Activated CD4-positive, alpha-beta T cell treated with anti-CD3 and anti-CD28 coated beads for 36 hours (primary cell): ENCODE measurements at places on chromosomes 6 and 20.
A peak's percentile ranks its signal among the peaks of the same experiment; 100 is the strongest.

- DNase-seq = peak; percentile 80
Observed at GRCh38 chr6:169723200-169723909, 945 bp downstream of the PHF10 start.

GRCh38 chr6:34053721-34054120 lies 92.2 kb downstream of the GRM4 start:
- DNase-seq = no peak

GRCh38 chr6:136723780-136724179 lies 68.5 kb downstream of the MAP3K5 start:
- peak; percentile 54 for DNase-seq

- no peak for DNase-seq
Observed at GRCh38 chr6:35461270-35461669, 6.9 kb upstream of the RPL10A start.

GRCh38 chr6:68069921-68070710 lies 565.0 kb upstream of the ADGRB3 start:
- DNase-seq = no peak

- no peak for DNase-seq
Observed at GRCh38 chr20:23152902-23153301, 66.8 kb upstream of the CD93 start.

GRCh38 chr6:140464720-140465119 lies 1090.3 kb upstream of the CITED2 start:
- DNase-seq = no peak

- no peak for DNase-seq
Observed at GRCh38 chr6:169953686-169954085, 202.3 kb downstream of the ERMARD start.

DNA sequence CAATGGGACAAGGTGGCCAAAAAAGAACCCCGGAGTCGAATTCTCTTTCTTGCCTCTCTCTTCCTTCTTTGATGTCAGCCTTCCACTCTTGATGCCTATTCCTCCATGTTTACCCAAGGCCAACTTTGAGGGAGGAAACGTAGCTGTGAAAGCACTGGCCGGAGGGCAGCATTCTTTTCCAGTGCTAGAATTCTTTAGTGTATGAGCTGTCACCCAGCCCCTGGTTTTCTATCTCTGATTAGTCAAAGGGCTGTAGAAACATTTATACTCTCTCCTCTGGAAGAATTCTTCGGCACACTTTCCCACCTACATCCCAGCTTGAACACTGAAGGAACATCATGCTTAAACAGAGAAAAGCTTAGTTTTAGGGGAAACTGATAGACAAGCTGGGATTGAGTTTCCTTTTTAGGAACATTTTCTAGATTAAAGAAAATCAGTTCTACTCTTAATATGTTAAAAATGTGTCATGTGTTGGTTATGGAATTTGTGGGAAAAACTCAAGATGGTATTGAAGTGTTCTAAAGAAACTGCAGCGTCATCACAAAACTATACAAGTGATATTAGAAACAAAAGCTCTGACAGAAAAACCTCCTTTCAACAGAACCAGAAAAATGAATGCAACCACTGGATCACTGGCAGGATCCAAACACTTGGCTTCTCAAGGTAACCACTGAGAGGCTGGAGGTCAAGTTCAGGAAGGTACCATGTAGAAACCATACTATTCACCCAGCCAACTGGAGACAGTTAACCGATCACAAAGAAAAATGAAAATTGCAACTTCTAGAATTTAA lies 20.7 kb upstream of the UTRN start:
- DNase-seq = no peak

DNA sequence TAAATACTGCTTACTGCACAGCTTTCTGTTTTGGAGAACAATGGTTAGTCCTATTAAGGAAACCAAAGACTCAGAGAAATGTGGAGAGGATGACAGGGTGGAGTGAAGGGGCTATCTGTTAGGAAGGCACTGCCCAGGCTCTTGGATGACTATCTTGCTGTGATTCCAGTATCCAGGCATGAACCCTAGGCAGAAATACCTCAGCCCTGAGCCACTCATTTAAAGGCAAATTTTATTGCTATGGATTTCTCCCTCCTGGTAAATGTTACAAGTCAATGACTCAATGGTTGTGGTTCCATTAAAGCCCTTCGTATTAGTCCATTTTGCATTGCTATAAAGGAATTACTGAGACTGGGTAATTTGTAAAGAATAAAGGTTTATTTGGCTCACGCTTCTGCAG lies 25.9 kb downstream of the ADGRF4 start:
- DNase-seq = no peak

GRCh38 chr6:170136541-170137175 lies 154.2 kb downstream of the DLL1 start:
- DNase-seq = no peak

DNA sequence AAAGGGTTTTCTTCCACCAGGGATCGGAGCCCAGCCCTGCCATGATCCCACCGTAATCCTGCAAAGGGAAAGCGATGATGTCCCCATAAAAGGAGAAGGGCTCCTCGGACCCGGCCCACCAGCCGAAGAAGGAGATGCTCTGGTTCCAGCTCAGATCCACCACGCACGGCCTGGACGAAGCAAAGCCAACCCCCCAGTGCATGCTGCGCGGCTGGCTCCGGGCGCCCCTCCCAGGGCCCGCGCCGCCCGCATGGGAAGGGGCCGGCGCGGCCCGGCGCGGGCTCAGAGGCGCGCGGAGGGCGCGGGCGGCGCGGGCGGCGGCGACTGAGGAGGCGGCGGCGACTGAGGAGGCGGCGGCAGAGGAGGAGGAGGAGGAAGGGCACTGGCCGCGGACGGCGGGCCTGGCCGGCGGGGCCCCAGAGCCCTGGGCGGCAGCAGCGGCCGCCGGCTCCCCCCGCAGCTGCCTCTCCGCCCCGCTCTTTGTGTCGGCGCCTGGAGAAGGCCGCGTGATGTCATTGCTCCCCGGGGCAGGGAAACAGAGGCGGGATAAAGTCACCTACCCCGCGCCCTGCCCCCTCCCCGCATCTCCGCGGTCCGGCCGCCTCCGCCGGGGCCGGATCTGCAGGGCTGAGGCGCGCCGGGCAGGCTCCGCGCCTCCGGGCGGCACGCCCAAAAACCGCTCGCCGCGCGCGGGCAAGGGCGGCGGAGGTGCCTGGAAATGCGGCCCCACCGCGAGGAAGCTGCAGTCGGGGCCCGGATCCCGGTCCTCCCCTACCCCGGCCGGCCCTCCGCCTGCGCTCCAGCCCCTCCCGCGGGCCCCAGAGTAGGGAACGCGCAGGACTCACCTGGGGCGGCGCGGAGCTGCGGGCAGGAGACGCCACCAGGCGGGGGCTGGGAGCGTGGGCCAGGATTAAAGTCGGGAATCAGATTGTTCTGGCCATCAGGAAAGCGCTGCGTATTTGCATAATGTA lies at the start of gene FAXC:
TSS of gene FAXC (minus strand) at position 504 of the 971 bp plus-strand sequence. CDS start at position 202, 302 bp downstream.
- peak; percentile 23 for DNase-seq

GRCh38 chr6:3741477-3741871 lies 10.0 kb downstream of the PXDC1 start:
- DNase-seq = no peak

DNA sequence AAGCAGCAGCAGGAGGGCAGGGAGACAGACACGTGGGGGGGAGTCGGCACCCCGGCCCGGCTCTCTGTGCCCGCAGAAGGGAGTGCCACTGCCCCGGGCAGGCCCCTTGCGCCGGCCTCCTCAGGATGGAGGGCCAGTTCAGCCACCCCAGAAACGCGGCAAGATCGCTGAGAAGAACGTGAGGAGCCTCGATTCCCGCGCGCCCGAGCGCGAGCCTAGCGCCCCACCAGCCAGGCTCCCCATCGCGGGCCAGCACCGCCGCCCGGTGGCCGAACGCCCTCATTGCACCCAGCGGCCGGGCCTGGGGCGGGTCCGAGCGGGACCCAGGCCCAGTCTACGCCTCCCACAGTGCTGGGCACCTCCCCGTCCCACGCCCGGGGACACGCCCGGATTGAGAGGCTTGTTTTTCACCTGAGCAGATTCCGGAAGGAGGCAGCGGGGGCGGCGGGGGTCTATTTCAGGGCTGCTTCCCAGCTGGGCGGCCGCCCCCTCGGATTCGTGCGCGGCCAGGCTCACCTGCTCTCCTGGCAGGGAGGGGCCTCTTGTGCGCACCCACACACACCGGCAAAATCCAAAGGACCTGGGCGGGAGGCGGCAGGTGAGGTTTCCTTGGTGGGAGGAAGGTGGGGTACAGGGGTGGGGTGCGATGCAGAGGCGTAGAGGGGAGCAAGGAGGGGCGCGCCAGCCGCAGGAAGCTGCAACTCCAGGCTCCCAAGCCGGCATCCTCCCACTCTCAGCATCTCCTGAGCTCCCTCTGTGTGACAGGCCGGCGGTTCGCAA lies 9.0 kb upstream of the GRM4 start:
- DNase-seq = peak; percentile 83

- peak; percentile 42 for DNase-seq
Observed at GRCh38 chr6:144008120-144008811, at the start of gene PLAGL1. Gene PLAGL1 (minus strand): TSS chr6:144008259. CDS start chr6:143948136, 60,123 bp downstream.

- no peak for DNase-seq
Observed at GRCh38 chr6:71879016-71879415, 7.3 kb upstream of the RIMS1 start.

- peak; percentile 22 for DNase-seq
Observed at GRCh38 chr20:13009682-13010406, 1.1 kb downstream of the SPTLC3 start.

DNA sequence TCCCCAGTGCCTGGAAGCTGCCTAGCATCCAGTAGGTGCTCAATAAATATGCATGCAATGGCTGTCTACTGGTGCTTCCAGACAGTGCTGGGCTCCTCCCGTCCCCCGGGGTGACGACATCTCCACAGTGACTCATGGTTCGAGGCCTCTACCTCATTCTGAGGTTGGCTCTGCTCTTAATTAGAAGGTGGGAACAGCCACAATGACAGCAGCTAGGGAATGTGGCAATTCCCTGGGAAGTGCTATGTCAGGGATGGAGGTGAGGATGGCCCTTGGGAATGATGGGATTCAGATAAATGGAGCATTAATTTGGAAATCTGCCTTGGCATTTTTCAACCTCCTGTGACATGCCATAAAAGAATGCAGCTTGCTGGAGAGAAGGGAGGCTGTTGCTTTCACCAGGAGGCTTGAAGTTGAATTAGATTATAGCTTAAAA lies 43.5 kb upstream of the NFATC2 start:
- DNase-seq = no peak

GRCh38 chr20:20452254-20452676 lies 84.4 kb downstream of the INSM1 start:
- DNase-seq = peak; percentile 84

DNA sequence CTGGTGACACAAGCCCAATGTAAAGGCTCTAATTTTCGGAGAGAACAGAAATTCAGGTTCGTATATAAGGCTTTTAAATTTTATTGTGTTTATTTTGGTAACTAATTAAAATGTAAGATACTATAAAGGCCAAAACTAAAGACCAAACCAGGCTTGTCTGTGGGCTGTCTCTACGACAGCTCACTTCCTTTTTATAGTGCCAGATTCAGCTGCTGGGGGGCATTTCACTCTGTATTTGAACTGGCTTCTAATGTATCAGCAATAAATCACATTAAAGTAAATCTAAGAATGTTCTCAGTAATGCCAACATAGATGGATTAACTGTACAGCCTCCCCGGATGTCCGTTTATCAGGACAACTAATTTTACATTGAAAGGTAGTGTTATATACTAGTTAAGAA lies 31.1 kb upstream of the STXBP5 start:
- DNase-seq = no peak

- DNase-seq = no peak
Observed at GRCh38 chr6:123604067-123604466, 32.7 kb downstream of the TRDN start.

GRCh38 chr20:36155629-36155971 lies 1.1 kb downstream of the EPB41L1 start:
- no peak for DNase-seq

DNA sequence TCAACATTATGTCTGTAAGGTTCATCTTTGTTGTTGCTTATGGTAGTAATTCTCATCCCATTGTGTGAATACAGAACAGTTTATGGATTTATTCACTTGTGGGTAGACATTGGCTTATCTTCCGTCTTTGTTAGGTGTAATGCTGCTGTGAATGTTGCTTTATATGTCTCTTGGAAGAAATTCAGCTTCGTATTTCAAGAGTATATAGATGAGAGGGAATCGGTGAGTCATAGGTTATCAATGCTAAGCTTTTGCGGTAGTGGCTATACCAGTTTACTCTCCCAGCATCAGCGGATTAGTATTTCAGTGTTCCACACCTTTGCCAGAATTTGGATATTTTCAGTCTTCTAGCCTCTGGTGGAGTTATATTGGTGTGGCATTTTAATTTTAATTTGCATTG lies 77.8 kb downstream of the ZFAND3 start:
- no peak for DNase-seq

- no peak for DNase-seq
Observed at GRCh38 chr6:10215326-10216110, 199.4 kb downstream of the TFAP2A start.

DNA sequence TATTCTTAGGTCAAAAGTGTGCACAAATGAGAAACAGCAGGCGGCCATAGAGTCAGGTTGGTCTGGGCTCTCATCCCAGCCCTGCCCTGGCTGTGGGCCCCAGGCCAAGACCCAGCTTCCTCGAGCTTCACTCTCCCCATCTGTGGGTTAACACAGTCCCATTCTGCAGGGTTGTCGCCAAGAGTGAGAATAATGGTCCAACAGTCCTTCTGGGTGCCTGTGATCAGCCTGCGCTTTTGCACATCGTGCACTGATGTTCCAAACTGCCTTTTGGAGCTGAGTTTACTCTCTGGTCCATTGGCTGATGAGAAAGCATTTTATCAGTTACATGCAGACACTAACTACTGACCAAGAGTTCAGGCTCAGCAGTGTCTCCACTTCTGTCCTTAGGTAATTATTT lies 82.6 kb downstream of the INSM1 start:
- DNase-seq = no peak

GRCh38 chr6:118965371-118965770 lies 30.4 kb upstream of the MCM9 start:
- no peak for DNase-seq

DNA sequence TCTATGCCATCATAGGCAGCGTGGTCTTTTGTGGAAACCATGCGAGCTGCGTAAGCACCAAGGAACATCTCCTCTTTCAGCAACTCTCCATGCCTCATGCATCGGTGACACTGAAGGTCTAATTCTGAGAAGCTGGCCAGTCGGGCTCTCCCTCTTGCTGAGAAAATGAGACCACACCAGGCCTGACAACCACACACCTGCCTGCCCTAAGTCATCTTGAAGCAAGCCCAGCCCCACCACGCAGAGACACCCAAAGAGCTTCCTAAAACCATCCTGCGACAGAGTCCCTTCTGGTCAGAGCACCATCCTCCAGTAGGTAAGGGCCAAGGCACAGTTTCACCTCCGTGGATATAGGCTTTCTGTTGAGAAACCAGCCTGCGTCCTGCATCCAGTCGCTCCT lies 26.6 kb downstream of the PREX1 start:
- DNase-seq = no peak

DNA sequence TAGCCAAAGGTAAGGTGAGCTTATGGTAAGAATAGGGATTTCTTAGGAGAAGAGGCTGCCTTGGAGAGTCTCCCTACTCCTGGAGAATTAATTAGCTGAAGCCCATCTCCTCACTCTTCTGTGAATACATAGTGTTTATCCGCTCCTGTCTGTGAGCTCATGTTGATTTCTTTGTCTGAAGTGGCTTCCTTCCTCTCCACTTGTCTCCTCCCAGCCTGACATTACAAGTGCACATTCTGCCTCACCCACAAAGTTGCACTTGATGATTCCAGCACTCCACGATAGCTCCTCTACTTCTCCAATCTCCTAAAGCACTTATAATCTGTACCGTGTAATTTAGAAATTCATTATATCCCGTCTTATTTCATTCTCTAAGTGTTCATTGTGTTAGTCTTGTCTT lies 287.2 kb downstream of the QKI start:
- DNase-seq = no peak

GRCh38 chr6:146870760-146871159 lies 272.0 kb downstream of the ADGB start:
- no peak for DNase-seq

GRCh38 chr6:39785281-39785680 lies 6.9 kb upstream of the DAAM2 start:
- no peak for DNase-seq
